ENCODE measurements at places on chromosomes 1 and 21.

DNA sequence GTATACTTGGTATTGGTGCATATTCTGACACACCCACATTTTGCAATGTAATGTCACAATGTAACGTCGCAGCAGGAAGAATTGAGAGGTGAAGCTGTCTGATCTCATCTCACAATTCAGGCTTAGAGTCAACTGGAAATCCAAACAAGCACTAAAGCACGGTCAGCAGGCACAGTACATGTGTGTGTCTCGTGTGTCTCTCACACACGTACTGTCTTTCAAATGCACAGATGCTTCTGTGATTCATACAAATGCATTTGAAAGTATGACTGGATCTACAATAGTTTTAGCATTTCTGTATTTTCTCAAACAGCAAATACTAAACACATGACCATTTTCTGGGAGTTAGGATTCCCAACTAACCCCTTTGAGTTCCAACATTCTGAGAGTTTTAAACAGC is 26.9 kb downstream of the LBR start:
- no peak for DNase-seq

GRCh38 chr1:166600574-166600973 is 238.7 kb upstream of the POGK start:
- no peak for DNase-seq

GRCh38 chr1:181208083-181208482 is 119.6 kb downstream of the IER5 start:
- DNase-seq: no peak

GRCh38 chr1:7489586-7489985 is 281.5 kb upstream of the VAMP3 start:
- no peak for DNase-seq

- DNase-seq: no peak
Observed at GRCh38 chr1:226403201-226404034, 4.5 kb downstream of the PARP1 start.

GRCh38 chr1:245486775-245487470 is 332.1 kb downstream of the KIF26B start:
- no peak for DNase-seq

DNA sequence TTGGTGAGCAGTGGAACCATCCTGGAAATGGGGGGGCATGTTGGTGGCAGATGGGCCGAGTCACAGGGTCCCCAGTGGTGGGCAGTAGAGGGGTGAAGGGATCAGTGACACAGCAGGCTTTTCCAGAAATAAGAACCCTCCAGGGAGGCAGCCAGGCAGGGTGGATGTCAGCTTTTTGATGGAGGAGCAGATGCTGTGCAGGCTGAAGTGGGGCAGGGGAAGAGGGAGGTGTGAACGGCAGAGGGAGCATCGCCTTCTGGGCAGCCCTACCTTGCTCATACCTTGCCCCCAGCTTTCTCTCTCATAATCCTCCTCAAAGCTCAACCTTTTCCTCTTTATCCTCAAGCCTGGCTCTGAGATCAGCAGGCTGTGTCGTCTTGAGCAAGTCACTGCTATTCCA is 131.8 kb upstream of the IPO9 start:
- no peak for DNase-seq

DNA sequence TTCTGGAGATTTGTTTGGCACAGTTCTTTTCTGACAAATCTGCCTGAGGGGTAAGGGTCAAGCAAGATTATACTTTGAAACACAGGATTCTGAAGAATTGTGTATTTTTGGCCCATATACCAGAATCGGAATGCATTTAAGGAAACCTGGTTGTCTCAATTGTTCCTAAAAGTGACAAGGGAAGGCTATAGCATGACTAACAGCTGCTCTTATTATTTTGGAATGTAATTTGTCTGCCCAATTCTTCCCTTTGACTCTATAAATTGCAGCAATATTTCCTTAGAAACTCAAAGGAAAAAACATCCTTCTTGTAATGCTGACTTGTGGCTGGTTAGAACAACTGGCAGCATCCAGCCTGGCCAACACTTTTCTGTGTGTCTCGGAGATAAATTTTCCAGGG is 15.8 kb upstream of the VCAM1 start:
- DNase-seq: no peak

- no peak for DNase-seq
Observed at GRCh38 chr1:213927846-213928245, 59.9 kb upstream of the PROX1 start.

- DNase-seq: no peak
Observed at GRCh38 chr1:84166797-84167196, 22.7 kb downstream of the PRKACB start.

GRCh38 chr1:211037095-211037494 is 96.9 kb downstream of the KCNH1 start:
- no peak for DNase-seq

DNA sequence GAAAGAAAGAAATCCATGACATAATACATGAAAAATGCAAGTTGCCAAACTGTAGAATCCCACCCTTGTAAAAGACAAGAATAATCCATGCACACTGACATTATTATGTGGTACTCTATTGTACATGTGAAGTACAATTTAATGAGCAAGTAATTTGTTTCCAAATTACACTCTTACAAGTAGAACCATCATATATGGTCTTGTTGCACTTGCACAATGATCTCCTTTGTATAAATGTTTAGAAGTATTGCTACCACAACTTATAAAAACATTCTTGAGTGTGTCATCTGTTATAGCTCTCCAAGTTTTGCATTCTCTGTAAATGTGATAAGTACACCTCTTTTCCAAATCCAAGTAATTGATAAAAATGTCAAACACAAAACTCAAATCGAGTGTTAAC is 29.1 kb upstream of the ZNF281 start:
- DNase-seq: no peak

DNA sequence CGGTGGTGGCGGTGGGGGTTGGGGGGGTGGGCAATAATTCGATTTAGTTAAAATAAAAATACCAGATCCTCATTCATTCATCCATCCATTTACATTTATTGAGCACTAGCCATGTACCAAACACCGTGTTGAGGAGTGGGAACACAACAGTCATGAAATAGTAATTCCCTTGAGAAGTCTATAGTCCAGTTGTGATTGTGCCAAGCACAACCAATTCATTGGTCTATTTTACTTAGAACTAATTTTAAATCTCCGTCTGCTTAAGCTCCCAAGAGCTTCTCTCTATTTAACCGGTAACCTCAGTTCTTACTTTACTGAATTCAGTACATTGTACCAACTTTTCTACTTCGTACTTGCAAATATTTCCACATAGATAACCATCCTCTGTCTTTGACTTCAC is 38.4 kb downstream of the WARS2 start:
- no peak for DNase-seq

DNA sequence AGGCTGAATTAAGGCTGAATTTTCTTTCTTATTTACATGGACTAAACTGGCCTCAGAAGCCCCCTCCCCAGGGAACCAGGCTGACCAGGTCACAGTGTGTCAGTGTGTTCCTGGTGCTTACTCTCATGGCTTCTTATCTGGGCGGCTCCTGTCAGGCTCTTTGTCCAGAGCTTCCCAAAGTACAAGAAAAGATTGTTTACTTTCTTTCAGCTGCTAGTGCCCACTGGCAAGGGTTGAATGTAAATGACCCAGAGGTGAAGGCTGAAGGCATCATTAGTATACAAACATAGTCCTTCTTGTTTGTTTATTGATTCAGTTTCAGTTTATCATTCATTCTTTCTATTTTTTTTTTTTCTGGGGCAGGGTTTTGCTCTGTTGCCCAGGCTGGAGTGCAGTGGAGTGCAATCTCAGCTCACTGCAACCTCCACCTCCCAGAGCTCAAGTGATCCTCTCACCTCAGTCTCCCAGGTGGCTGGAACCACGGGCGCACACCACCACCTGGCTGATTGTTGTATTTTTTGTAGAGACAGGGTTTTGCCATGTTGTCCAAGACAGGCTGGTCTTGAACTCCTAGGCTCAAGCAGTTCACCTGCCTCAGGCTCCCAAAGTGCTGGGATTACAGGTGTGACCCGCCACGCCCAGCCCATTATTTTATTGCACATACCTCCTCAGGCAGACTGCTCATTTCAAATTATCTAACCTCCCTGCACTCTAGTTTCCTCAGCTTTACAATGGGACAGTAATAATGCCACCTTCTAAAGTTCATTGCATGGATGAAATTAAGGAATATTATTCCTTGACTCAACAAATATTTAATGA is 9.8 kb upstream of the KDM4A start:
- no peak for DNase-seq
